ENCODE measurements at places on chromosomes 7 and 10.
A peak's percentile ranks its signal among the peaks of the same experiment; 100 is the strongest.

DNA sequence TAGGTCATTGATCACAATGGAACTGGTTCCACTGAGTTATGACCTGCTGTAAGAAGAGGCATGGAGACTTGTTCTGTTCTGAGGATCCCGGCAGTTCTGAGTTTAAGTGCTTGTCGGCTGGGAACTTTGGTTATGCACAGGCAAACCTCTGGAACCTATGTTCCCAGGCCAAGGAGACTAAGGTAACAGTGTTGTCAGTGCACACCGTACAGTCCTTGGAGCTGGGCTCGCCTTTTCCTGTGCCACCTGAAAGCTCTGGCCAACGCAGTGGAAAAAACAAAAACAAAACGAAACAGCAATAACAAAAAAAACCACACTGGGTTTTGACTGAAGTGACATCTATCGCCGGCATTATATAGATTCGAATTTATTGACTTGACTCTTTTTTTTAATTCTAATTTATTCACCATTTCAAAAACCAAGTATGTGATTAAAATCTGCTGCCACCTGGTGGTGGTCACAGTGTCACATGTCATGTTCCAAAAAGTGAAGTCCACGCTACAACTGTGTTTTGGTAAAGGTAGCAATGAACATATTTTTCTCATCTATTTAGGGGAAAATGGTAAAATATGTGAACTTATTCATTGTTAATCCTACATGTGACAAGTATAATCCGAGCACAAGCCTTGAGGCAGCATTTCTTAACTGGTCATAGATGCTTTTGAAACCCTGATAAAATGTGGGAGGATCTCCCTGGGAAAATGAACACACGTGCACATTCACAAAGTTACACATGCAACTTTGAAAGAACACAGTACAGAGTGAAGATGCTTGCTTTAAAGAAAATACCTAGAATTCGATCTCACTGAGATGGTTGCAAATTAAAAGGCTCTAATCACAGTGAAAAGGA lies 113.8 kb upstream of the PPP2R2D start:
- DNase-seq, result peak; percentile 60

- no peak for DNase-seq
Observed at GRCh38 chr7:651032-651728, 75.3 kb upstream of the DNAAF5 start.

DNA sequence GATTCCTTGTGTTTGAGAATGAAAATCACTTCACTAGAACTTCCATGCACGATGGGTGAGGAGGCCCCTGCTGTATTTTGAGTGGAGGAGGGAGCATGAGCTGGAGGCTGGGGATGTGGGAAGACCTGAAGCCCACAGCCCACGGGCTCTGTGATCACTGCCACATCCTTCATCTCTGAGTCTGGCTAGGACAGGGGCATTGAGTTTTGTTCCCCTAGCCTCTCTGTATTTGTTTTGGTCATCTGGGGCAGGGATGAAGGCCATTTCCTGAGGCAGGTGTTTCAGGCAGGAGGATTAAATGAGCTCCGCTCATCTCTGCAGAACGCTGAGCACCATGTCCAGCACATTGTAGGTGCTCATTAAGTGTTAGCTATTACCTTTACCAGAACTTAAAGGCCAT lies 293.6 kb downstream of the GLRX3 start:
- DNase-seq, result no peak

DNA sequence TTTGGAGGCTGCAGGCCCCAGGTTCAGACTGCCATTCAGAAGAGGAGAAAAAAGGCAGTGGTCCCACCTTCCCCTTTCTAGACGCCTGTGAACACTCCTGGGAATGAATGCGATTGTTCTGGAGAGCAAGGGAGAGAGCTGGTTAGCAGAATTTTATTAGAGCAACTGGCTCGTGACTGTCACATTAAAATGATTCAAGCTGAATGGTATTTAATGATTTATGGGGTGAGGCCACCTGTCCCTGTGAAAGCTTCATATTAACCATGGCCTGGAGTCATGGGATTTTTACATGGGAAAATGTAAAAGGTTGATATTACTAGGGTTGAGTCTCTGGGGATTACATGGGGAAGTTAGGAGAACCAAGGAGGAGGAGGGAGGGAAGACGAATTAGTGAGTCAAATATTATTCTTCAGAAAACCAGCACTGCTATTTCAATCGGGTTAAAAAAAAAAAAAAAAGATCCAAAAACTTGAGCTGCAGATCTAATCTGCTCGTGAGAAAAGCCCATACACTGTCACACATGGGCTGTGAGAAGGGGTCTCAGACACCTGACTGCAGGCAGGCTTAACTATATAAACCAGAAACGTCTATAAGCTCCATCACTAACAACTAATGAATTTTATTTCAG lies 8.3 kb downstream of the CXCL12 start:
- DNase-seq, result no peak
